Psoas muscle (tissue), 8 donors: ENCODE measurements at places on chromosomes 12 and 14. TPM values are rescaled to one million over a fixed set of nuclear protein-coding genes. Genes with fewer than 3 reads are reported as not detected.

AQP6 gene
- total RNA-seq = not detected

RBP5 gene
- total RNA-seq = not detected

PTCSC3 gene
- not detected for total RNA-seq

PHETA1 gene
- 7.0 TPM for total RNA-seq

HOXC12 gene
- not detected for total RNA-seq

TRMT61A gene
- total RNA-seq = 12.7 TPM

FAM161B gene
- 5.7 TPM for total RNA-seq

DNA sequence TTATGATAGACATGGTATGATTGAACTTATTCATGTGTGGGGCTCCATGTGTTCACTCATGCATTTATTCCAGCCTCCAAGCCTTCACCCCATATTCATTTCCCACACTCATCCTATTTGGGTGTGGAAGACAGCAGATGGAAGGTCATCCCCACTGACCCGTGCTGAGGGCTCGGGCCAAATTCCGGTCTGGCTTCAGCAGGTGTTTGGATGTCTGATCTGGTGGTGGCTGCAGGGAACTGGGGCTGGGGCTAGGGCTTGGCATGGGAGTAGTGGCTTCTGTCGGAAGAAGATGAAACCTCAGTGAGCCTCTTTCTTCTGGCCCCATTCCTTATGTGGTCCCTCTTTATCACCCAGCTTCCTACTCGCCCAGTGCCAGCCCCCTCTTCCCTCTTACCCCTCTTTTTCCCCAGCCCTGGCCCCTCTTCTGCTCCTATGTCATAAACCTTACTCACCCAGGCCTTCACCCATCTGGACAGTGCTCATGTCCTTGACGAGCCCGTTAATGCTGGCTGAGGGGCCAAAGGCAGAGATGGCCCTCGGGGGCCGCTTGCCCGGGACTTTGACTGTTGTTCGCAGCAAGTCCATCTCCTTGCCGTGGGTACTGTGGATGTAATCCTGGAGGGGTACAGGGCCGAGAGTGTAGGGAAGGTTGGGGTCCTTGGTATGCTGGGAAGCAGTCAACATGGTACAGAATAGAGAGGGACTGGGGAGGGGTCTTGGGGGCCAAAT lies 8.0 kb downstream of the AGAP2 start:
- H3K36me3 ChIP-seq = no peaks in the 10 kb centered on the region
- DNase-seq = no peak
- H3K4me1 ChIP-seq = peaks cover 10% of the 10 kb centered on the region
- no peaks in the 10 kb centered on the region for H3K27me3 ChIP-seq
- no peak overlapping the region for H3K27ac ChIP-seq

GRCh38 chr12:49093792-49094159 lies 825 bp downstream of the DHH start:
- H3K27me3 ChIP-seq = peaks cover 23% of the 10 kb centered on the region
- H3K27ac ChIP-seq = no peak overlapping the region
- H3K4me3 ChIP-seq = peak overlapping the region; percentile 52

- no peak overlapping the region for H3K27ac ChIP-seq
- H3K36me3 ChIP-seq = no peaks in the 10 kb centered on the region
- no peaks in the 10 kb centered on the region for H3K4me1 ChIP-seq
- DNase-seq = no peak
Measured at GRCh38 chr12:16330560-16330959, 16.9 kb upstream of the MGST1 start.

GRCh38 chr14:92348154-92348553 lies 25.2 kb downstream of the SLC24A4 start:
- DNase-seq = no peak
- H3K27ac ChIP-seq = no peak overlapping the region
- no peak overlapping the region for H3K4me3 ChIP-seq
- H3K4me1 ChIP-seq = no peaks in the 10 kb centered on the region
- no peaks in the 10 kb centered on the region for H3K36me3 ChIP-seq

GRCh38 chr12:117452112-117452511 lies 90.7 kb upstream of the NOS1 start:
- H3K36me3 ChIP-seq = no peaks in the 10 kb centered on the region
- no peak overlapping the region for H3K4me3 ChIP-seq
- no peak overlapping the region for H3K27ac ChIP-seq
- no peaks in the 10 kb centered on the region for H3K4me1 ChIP-seq
- H3K27me3 ChIP-seq = no peaks in the 10 kb centered on the region
- DNase-seq = no peak

DNA sequence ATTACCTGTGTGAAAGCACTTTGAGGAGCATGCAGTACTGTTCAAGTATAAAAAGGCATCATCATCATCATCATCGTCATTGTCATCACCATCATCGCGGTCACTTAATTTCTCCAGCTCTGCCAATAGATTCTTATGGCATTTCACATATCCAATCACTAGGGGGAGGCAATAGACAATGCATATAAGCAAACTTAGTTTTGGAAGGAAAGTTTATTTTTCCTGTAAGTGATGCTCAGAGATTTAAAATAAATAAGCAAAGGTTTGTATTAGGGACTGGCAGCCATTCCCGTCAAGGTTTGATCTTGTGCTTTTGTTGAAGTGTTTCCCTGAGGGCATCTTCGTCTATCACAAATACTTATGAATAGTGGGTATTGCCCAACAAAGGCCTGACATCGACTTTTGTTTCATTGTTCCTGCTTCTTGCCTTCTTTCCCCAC lies 127.4 kb downstream of the KTN1 start:
- DNase-seq = no peak
- H3K4me3 ChIP-seq = no peak overlapping the region
- no peaks in the 10 kb centered on the region for H3K27me3 ChIP-seq
- H3K4me1 ChIP-seq = peaks cover 12% of the 10 kb centered on the region
- H3K36me3 ChIP-seq = peaks cover 9% of the 10 kb centered on the region

DNA sequence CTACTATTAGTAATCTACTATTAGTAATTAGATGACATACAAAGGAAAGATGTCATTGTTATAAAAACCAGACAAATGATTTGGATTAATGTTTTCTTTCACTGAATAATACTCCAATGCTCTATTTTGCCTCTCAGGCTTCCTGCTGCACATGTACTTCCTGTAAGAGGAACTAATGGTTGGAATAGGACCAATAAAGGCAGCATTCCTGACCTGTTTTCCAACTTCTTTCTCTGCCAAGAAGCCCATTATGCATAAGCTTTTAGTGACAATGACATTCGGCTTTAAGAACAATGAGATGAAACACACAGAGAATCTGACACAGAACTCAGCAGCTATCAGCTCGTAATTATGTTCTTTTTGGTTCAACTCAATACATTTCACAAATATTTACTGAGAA lies 5.2 kb upstream of the C12orf56 start:
- H3K27ac ChIP-seq = no peak overlapping the region
- no peak for DNase-seq
- H3K4me1 ChIP-seq = no peaks in the 10 kb centered on the region
- H3K27me3 ChIP-seq = no peaks in the 10 kb centered on the region
- no peak overlapping the region for H3K4me3 ChIP-seq

DNA sequence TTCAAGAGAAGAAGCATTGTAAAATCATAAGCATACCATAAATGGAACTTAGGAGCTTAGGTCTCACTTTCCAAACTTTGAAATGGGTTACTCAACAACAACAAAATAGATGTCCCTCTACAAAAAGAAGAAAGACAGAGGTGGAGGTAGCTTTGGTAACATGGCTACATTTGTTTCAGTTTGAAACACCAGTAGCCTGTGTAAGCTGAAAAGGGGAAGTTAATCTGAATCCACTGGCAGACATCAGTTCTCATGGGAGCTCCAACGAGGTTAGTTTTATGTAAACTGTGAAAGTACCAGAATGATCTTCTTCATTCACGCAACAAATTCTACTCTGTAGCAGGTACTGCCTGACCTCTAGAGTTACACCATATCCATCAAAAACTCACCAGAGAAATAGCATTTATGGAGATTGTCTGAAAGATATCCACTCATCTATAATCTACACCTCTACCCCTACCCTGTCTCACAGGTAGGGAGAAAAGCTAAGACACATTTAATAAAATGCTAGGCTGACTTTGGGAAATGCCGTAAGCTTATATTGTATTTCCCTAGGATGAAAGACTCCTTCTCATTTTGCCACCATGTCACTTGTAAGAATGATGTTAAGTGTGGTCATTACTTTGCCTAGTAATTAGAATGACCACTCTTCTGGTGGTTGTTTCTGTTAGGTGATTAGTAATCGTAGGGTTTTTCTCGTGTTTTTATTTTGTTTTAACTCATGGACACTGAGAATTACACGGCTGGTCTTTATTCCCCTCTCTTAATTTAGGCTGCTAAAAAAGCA lies 224.1 kb downstream of the ASCL1 start:
- H3K4me3 ChIP-seq = no peak overlapping the region
- H3K27me3 ChIP-seq = no peaks in the 10 kb centered on the region

DNA sequence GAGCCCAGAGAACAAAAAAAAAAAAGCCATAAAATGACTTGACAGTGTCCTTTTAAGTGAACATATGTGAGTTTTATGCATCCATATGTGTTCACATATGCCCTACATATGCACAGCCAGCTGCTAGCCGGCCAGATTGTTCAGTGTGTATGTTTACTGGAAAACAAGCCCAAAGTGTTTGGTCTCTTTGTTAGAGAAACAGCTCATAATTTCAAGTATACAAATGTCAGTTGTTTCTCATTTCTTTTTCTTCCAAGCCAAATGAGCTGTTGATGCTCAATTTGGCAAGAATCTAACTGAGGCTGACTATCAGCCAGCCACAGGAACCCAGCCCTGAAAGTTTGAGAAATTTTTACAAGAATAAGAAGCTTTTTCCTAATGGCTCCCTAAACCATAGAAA lies 60.8 kb upstream of the TSPAN8 start:
- H3K27me3 ChIP-seq = no peaks in the 10 kb centered on the region
- no peak for DNase-seq
- no peak overlapping the region for H3K4me3 ChIP-seq
- no peaks in the 10 kb centered on the region for H3K4me1 ChIP-seq
- no peaks in the 10 kb centered on the region for H3K36me3 ChIP-seq
- no peak overlapping the region for H3K27ac ChIP-seq
